Kidney (tissue), 22 donors: ENCODE measurements at places on chromosomes 7 and 10. TPM values are rescaled to one million over a fixed set of nuclear protein-coding genes. Genes with fewer than 3 reads are reported as not detected.

The TAS2R38 gene
- not detected for polyA plus RNA-seq

The GSAP gene
- polyA plus RNA-seq = 11.7 TPM

The ZNF425 gene
- polyA plus RNA-seq = 2.4 TPM

The OSBPL3 gene
- polyA plus RNA-seq = 8.6 TPM

The MOGAT3 gene
- 0.37 TPM for polyA plus RNA-seq

The OR6V1 gene
- not detected for polyA plus RNA-seq

The PRTFDC1 gene
- 6.1 TPM for polyA plus RNA-seq

The KCNIP2 gene
- 0.67 TPM for polyA plus RNA-seq

The VSTM2A gene
- polyA plus RNA-seq = not detected

The SKIDA1 gene
- polyA plus RNA-seq = 0.71 TPM

The TRIM50 gene
- polyA plus RNA-seq = 14.0 TPM

The JCAD gene
- 15.7 TPM for polyA plus RNA-seq

The PNLIP gene
- polyA plus RNA-seq = not detected

The MYO1G gene
- 0.60 TPM for polyA plus RNA-seq

The ZNF138 gene
- 6.3 TPM for polyA plus RNA-seq

The C10orf62 gene
- 0.77 TPM for polyA plus RNA-seq

The ANLN gene
- 0.17 TPM for polyA plus RNA-seq

The HOXA1 gene
- 1.1 TPM for polyA plus RNA-seq

The ADAM12 gene
- polyA plus RNA-seq = 0.26 TPM

The TMEM273 gene
- 3.2 TPM for polyA plus RNA-seq

The PARD3 gene
- polyA plus RNA-seq = 21.1 TPM

The CYP26A1 gene
- not detected for polyA plus RNA-seq

The GIMAP5 gene
- 21.2 TPM for polyA plus RNA-seq

The HOXA2 gene
- 1.3 TPM for polyA plus RNA-seq

The TAS2R41 gene
- not detected for polyA plus RNA-seq

The GBX1 gene
- polyA plus RNA-seq = not detected

The FAM131B gene
- 0.19 TPM for polyA plus RNA-seq

The AKR1C3 gene
- 187 TPM for polyA plus RNA-seq

The MMD2 gene
- not detected for polyA plus RNA-seq

The SAP25 gene
- polyA plus RNA-seq = 5.7 TPM

The HIP1 gene
- polyA plus RNA-seq = 11.2 TPM

The ETV1 gene
- 2.0 TPM for polyA plus RNA-seq

The RGS10 gene
- polyA plus RNA-seq = 25.4 TPM

The ZNF655 gene
- polyA plus RNA-seq = 30.4 TPM

The TSPAN33 gene
- polyA plus RNA-seq = 316 TPM
